ENCODE measurements at places on chromosomes 12 and 14.

DNA sequence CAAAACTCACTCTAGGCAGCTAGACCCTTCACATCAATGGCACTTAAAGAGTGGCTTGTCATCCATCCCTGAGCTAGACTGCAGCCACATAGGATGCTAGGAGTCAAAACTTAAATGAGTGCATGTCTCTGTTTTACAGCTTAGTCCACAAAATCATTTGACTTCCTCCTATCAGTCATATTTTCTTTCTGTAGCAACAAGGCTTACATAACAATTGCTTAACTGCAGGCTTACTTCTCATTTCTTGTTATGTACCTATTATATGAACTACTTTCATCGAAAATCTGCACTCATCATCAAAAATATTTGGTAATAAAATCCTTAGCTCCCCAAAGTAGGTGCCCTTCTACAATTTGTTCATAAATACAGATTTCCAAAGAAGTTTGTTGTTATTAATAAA, 30.1 kb downstream of the CLEC1A start:
- no peak for DNase-seq

DNA sequence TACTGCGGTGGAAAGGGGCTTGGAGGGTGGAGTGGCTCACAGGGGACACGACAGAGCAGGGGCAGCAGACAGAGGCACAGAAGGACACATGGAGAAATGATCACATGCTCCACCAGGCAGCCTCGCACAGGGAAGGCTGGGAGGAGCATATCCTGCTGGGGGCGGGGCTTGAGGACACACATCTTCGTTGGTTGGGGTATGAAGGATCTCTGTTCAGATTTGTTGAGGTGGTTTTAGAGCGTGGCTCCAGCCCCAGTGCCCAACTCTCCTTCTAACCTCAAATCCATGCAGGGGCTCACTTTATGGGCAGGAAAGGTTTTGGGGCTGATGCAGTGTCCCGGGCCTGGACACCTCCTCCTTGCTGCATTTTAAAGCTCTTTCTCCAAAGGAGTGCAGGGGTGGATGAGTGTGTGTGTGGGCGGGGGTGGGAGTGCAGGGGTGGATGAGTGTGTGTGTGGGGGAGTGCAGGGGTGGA, 733 bp upstream of the P3H3 start:
- no peak for DNase-seq

- no peak for DNase-seq
These were observed 11.7 kb upstream of the OTOGL start for GRCh38 chr12:80087486-80088213.

GRCh38 chr12:114690267-114691135, 6.5 kb upstream of the TBX3 start:
- DNase-seq, result no peak
